ENCODE measurements at places on chromosomes 5 and 9.

DNA sequence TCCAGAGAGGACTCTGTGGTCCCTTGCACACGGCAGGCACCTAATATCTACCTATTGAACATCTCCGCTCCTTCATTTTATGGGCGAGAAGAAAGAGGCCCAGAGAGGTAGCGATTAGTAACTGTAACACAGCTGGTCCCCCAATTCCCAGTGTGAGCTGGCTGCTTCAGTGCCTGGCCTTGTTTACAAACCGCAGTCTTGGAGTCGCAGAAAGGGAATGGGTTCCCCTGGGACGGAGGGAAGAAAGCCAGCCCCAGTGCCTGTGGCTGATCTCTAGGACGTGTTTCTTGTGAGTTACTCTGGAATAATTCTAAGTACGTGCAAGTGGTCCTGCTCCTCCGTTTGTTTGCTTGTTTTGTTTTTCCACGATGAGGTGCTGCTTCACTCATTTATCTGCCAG is 52.0 kb downstream of the CFAP77 start:
- no peak for DNase-seq

GRCh38 chr5:139426203-139426885 is 13.0 kb downstream of the DNAJC18 start:
- peak; percentile 63 for DNase-seq

DNA sequence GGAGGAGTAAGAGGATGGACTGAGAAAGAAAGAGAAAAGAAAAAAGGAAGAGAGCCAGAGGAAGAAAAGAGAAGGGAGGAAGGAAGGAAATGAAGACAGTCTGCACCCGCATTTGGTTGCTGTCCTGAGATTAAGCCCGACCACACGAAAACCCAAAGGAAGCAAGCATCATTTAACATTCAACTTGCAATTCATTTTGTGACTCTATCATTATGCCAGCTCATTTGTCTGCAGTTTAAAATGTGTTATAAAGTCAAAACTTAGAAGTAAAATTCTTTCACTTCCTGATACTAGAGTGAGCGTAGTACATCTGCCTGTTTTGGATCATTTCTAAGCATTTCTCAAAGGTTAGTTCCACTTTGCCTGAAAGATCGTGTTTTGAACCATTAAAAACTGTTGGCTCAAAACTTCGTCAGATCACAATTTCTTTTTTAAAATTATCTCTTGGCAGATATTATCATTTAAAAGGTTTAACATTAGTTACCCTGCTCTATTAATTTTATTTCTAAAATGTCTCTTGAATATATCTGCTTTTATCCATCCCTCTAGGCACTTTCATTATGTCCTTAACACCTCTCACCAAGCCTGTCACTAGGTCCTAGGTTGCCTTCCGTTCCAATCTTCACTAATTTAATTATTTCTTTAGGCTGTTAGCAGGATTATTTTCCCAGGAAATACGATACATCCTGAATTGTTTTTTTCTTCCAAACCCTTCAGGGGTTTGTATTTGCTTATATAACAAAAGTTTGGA is 240.9 kb downstream of the TLE4 start:
- DNase-seq, result no peak

DNA sequence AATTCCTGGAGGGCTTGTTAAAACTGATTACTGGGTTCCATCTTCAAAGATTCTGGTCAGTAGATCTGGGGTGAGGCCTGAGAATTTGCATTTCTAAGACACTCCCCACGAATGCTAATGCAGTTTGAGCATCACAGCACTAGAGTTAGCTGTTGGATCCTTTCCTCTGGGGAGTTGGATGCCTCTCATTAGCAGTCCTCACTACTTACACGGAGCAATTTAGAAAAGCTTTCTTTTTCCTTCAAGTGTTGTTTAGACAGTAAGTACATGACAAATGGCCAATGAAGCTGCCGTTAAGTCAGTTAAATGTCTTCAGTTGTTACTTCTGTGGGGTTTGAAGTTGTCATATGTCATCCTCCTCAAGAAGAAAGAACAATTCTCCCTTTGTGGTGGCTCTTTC is 74.9 kb upstream of the HMHB1 start:
- DNase-seq, result no peak

- DNase-seq, result no peak
Observed at GRCh38 chr5:31090467-31090866, 103.0 kb upstream of the CDH6 start.

- DNase-seq, result no peak
Observed at GRCh38 chr5:169299191-169299662, 1.7 kb downstream of the SLIT3 start.

GRCh38 chr5:166341740-166342337 is 1949.6 kb upstream of the WWC1 start:
- no peak for DNase-seq

DNA sequence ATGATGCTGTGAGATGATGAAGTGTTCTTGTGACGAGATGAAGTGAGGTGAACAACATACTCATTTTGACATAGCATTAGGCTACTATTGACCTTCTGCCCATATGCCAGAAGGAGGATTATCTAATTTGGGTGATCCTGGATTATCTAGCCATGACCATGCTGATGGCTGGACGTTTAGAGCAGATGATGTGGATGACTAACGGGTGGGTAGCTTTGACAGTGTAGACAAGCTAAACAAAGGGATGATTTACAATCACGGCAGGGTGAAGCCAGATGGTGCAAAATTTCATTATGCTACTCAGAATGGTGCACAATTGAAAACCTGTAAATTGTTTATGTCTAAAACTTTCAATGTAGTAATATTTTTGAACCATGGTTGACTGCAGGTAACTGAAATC is 2403.4 kb upstream of the ACO1 start:
- no peak for DNase-seq

DNA sequence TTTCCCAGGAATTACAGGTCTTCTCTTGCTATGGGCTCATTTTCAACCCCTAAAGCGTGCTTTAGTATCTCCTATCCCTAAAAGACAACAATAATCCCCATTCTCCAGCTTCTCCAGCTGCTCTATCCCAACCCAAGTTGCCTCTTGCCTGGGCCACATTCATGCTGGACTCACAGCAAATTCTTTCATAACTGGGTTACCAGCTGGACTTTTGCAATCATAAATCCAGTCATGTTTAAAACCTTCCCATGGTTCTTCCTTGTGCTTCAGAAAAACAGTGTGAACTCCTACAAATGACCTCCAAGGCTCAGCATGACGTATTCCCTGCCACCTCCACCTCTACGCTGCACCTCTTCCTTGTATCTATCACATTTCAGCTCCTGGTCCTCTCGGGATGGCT is 346.9 kb downstream of the GADD45G start:
- DNase-seq, result peak; percentile 25

DNA sequence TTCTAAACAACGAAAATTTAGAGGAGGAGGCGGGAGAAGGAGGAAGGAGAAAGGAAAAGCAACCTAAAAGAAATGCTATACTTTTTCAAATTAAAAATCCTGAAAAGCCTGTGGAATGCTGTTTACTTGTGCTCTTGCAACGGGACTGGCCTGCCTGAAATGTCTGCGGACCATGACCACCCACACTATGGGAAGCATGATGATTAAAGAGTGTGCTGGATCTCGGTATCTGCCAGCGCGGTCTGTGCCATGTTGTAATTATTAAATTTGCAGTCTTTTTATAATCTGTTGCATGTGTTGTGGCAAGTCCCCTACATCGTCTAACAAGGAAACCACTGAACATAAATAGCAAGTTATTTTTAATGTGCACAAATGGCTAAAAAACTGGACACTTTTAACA is 111.4 kb downstream of the FANCC start:
- no peak for DNase-seq

GRCh38 chr5:32450952-32451351 is 6.4 kb upstream of the ZFR start:
- DNase-seq, result no peak

DNA sequence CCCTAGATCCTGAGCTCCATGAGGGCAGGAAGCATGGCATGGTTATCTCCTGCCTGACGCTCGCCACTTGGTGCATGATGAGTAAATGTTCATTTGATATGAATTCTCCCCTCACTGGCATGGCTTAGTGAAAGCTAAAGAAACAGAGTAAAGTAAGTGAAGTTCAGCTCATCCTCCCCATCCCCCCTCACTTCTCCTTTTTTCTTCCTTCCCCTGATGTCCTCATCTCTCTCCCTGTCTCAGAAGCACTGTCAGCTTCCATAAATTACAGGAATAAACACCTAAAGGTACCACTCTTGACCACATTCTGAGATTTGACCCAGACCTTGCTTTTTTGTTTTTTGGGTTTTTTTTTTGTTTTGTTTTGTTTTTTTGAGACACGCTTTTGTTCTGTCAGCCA is 73.3 kb downstream of the SNX18 start:
- no peak for DNase-seq

DNA sequence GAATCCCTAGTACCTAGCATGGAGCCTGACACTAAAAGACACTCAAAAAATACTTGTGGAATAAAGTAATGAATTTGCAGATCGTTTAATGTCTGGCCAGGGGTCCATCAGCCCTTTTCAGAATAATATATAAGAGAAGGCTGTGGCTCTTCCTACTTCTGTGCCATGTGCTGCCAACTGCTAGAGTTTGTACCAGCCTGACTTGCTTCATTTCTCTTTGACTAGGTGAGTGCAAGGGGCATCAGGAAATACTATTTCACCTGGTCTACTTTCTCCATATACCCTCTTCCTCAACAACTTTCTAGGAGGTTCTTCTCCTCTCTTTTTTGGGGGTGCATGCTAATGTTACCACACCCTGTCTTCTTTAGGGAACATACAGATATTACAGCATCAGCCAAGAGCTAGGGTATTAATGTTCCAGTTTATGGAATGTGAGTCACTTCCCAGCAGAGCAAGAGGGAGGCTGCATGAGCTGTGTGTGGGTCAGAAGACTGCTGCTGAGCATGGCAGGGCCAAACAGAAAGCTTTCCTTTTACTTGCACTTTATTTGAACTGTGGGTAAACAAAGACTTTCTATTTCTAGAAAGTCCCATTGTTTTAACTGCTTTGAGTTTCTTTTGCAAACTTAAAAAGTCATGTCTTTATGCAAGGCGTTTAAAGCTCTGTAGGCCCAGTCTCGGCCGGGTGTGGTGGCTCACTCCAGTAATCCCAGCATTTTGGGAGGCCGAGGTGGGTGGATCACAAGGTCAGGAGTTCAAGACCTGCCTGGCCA is 158.9 kb downstream of the ADAMTSL1 start:
- peak; percentile 48 for DNase-seq

DNA sequence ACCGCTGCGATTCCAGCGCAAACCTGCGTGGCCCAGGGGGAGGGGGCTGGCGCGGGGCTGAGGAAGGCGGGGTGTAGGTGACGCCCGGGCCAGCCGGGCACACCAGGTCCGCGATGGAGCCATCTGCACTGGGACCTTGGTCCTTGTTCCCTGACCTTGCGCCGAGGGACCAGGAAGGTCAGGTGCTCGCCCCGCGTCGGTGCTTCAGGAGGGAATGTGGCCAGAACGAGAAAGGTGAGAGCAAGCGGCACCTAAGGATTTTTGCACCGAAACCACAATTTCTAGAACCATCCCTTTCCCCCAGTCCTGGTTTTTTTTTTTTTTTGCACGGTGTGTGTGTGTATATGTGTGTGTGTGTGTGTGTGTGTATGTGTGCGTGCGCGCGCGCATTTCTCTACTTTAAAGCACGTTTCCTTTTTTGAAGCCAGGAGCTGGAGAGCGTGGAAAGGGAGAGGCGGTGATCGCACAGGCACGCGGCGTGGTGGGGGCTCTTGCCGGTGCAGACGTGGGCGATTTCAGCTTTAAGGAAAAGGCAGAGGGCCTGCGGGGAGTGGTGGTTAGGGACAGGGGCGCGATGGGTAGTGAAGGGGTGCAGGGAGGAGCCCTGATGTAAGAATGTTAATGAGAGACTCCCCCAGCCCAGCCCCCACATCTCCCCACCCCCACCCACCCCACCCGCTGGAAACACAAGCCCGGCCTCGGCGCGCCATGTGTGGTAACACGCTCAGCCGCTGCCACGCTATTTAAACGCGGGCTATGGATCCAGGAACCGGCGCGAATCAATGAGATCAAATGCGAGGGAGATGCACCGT is at the start of gene NPR3:
Gene NPR3 (plus strand): TSS at position 772 of the 812 bp plus-strand sequence. CDS start 456 bp downstream, outside the sequence.
- peak; percentile 54 for DNase-seq

GRCh38 chr9:73039271-73040263 is 86.7 kb upstream of the ALDH1A1 start:
- DNase-seq, result no peak

GRCh38 chr5:150036513-150036912 is 36.0 kb downstream of the HMGXB3 start:
- peak; percentile 91 for DNase-seq

DNA sequence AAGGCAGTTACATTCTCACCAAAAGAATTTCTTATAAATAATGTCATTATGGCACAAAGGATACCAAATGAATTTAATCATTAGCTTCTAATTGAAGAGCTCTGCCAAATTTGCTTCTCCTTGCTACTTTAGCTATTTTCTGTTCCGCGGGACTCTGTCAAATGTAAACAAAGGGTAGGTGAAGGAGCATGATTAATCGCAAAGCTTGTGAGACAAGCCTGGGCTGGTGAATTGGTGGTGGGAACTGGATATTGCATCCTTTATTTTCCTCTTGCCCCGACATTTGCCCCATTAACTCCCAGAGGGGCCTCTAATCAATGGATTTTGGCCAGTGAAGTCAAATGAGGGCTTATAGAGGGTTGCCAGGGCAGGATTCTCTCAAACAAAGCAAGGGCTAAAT is 234.2 kb upstream of the RFX3 start:
- no peak for DNase-seq

DNA sequence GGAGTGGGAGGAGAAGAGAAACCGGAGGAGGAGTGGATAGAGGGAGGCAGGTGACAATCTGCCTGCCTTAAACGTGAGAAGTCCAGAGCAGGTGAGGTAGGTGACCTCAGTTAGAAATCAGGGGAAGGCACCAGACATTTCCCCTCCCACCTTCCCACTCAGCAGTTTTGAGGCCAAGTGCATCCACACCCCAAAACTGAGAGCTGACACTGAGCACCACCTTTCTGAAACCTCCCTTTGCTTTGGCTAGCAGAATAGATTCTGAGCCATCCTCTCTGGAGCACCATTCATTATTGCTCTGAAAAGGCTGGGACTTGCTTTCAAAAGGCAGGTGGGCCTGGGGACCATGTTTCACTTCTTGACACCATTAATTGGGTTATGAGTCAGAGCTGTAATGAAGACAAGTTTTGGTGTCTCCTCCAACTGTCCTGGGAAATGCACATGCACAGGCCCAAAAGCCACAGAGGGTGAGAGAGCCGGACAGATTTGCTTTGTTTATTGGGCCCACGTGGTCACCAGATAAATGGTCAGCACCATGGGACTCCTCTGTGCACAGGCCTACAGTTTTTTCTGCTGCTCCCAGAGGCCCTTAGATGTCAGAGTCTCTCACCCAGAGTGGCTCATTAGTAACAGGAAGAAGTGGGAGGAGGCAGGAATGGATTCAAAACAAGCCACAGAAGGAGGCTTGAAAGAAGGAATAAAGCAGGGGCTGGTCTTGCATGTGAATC is 314.7 kb downstream of the TLE1 start:
- no peak for DNase-seq

GRCh38 chr5:142748568-142749249 is 21.5 kb upstream of the ARHGAP26 start:
- no peak for DNase-seq

- DNase-seq, result no peak
Observed at GRCh38 chr9:116688806-116689485, 1.8 kb downstream of the TRIM32 start.

GRCh38 chr5:25713259-25713658 is 1068.5 kb upstream of the CDH10 start:
- no peak for DNase-seq

Data from hepatic stellate cell (primary cell).